Ureter (tissue), 1 donor: ENCODE measurements at places on chromosomes 5 and 9. TPM values are rescaled to one million over a fixed set of nuclear protein-coding genes. Genes with fewer than 3 reads are reported as not detected.

The SHOC1 gene
- total RNA-seq: 0.16 TPM

DNA sequence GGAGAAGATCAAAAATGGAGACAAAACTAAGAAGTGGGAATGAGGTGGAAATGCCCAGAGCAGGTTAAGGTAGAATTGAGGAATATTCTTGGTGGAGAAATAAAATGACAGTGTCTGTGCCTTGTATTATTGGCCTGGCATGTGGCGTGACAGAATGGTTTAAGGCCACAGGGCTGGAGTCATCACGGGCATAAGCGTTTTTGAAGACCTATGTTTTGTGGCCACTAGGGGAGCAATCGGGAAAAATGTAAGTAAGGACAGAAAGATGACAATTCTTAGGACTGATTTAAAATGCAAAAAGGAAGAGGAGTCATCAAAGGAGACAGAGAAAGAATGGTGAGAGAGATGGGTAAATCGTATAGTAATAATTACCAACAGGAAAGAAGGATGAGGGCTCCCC is 72.2 kb upstream of the EPB41L4A start:
- no peak for DNase-seq

- DNase-seq: no peak
Observed at GRCh38 chr5:59992206-59992605, 98.7 kb upstream of the PDE4D start.

DNA sequence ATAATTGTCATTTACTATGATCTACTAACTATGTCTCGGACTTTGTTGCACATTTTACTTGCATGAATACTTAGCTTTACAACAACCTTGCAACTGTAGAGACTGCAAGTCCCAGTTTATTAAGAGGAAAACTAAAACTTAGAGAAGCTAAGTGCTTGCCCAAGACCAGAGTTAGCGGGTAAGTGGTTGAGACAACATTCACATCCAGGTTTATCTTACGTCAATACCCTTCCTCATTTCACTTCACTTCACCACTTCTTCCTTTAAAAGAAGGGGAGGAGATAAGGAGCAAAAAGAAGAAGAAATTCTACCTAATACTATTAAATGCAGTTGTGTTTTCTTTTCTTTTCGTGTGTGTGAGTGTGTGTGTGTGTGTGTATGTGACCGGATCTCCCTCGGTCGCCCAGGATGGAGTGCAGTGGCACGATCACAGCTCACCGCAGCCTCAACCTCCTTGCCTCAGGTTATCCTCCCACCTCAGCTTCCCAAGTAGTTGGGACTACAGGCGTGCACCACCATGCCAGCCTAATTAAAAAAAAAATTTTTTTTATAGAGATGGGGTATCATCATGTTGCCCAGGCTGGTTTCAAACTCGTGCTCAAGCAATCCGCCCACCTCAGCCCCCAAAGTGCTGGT is 37.4 kb downstream of the MEGF9 start:
- DNase-seq: no peak
